WTC11 (cell line): ENCODE measurements at places on chromosomes 7 and 10.

GRCh38 chr10:82288461-82288881, 413.5 kb downstream of the NRG3 start:
- DNase-seq = no peak

DNA sequence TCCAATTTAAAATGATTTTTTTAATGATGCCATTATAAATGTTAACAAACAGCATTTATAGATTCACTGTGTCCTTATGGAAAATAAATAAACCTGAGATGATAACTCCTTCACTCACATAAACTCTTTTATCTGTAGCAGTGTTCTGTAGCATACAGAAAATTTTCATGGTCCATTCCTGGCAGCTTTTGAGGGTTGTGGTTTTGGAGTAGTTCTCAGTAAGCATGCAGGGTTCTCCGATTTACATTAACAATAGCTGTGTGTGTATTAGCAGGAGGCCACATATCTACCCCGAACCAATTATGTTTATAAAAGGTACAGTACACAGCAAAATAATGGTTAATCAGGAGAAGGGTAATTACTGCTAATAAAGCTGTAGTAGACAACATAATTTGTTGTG, 162.7 kb downstream of the CDCA7L start:
- no peak for DNase-seq

- no peak for DNase-seq
Measured at GRCh38 chr10:78920011-78920410, 148.8 kb upstream of the ZMIZ1 start.

DNA sequence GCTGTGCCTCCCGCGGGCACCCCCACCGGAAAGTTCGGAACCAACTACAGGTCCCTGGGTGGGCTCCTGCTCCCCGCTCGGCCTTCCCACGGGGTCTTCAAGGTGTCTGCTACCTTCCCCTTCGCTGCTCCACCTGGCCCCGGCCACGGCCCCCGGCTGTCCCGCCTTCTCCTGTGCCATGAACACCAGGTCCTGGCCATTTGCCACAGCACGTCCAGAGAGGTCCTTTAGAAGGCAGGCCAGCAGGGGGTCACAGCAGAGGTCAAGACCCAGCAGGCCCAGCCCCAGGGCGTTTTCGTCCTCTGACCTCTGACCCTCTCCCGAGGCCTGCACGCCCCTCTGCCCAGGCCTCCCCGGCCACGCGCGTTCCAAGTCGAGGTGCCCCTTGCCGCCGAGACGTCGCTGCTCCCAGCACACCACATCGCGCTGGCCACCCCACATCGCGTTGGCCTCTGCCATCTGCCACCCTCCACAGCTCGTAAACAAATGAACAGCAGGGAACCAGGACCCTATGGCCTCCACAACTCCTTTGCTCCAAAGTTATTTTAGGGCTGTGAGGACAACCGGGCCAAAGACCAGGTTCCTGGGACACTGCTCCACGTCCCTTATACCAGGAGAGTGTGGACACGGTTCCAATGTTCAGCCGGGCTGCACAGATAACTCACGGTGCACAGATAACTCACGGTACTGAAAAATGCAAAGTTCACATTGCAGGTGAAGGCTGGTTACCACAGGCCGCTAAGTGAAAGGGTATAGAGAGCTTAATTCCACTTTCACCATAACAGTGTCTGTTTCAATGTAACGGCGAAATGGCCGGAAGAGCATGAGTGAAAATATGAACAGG, 74.3 kb downstream of the CFAP46 start:
- DNase-seq = peak; percentile 9

DNA sequence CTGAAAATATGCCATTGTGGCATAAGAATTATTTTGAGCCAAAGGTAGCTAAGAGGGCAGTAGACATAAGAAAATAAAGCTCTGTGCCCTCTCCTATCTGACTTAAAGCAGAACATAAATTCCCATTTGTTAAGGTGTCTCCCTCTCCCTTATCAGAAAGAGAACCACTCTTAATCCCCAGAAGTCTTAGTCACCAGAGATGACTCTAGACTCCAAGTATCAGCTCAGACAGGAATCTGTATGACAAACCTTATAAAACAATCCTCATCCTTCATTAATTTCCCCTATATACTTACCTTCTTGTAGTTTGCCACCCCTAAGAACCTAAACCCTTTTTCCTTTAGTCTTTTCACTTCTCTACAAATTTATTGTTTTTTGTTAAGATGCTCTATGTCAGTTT, 21.8 kb upstream of the PIP4K2A start:
- DNase-seq = no peak

DNA sequence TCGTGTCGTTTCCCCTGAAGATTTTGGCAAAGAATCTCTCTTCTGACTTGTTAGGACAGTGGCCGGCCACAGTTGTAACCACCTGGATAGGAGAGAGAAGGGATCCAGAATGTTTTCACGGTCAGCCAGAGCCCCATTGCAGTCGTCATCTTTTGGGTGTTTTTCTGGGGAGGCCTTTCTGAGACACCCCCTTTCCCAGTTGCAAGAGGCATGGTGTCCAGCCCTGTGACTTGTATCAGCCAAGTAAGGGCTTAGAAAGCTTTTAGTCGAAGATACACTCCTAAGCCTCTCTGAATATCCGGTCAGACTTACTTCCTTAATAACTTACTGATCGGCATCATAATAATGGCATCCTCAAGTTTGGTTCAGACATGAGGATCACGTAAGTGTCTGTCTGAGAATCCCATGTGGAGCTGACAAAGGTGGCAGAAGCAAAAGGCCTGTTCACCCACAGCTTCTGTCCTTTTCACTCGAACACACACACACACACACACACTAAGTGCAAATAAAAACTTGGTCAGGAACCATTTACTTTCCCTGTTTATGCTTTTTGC, 435.7 kb upstream of the GALNT17 start:
- DNase-seq = no peak

- no peak for DNase-seq
Measured at GRCh38 chr7:50393076-50393475, 57.1 kb downstream of the FIGNL1 start.

GRCh38 chr7:66321283-66321682, 116.1 kb downstream of the TPST1 start:
- no peak for DNase-seq

DNA sequence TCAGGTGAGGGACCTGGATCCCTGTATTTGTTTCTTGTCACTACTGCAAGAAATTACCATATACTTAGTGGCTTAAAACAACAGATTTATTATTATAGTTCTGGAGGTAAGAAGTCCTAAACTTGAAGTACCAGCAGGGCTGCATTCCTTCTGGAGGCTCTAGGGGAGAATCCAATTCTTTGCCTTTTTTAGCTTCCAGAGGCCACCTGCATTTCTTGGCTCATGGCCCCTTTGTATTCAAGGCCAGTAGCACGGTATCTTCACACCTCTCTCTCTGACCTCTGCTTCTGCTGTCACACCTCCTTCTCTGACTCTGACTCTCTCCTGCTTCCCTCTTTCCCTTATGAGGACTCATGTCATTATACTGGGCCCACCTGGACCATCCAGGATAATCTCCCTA, 2.2 kb upstream of the LHPP start:
- no peak for DNase-seq

GRCh38 chr7:1300636-1301035, 68.0 kb downstream of the UNCX start:
- no peak for DNase-seq

DNA sequence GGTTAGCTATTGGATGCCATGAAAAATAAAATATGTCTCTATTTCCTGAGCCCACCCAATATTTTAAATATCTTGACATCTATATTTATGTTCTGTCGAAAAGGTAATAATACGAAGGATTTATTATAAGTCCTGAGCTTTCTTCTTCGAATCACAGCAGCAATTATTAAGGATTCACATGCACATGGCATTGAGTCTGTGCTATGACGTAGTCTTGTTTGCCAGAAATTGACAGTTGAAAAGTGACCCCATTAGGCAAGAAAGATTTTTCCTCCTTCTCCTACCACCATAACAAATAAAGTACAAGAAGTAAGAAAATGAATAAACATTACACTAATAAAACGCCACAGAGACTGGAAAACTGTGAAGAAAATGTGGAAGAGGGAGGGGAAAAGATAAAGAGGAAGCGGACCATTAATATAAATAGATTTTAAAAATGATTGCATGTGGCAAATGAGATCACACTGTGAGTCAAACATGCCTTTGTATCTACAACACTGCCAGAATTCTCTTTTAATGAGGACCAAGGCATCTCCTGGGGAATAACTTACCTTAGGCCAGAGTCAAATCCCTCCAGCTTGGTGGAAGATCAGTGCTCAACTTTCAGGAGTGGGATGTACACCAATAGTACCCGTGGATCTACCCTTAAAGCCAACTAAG, 21.6 kb downstream of the FZD1 start:
- no peak for DNase-seq

GRCh38 chr10:43868952-43869351, 220.3 kb upstream of the ZNF32 start:
- DNase-seq = no peak
